ENCODE measurements at places on chromosomes 2 and 18. TPM values are rescaled to one million over a fixed set of nuclear protein-coding genes. Genes with fewer than 3 reads are reported as not detected.

SKOR2 gene
- total RNA-seq, result not detected

GDF7 gene
- total RNA-seq, result not detected

ABCG5 gene
- total RNA-seq, result not detected

- DNase-seq, result no peak
Observed at GRCh38 chr2:134087371-134087921, 166.4 kb upstream of the MGAT5 start.

- no peak for DNase-seq
Observed at GRCh38 chr18:12861637-12862036, 22.4 kb downstream of the PTPN2 start.

DNA sequence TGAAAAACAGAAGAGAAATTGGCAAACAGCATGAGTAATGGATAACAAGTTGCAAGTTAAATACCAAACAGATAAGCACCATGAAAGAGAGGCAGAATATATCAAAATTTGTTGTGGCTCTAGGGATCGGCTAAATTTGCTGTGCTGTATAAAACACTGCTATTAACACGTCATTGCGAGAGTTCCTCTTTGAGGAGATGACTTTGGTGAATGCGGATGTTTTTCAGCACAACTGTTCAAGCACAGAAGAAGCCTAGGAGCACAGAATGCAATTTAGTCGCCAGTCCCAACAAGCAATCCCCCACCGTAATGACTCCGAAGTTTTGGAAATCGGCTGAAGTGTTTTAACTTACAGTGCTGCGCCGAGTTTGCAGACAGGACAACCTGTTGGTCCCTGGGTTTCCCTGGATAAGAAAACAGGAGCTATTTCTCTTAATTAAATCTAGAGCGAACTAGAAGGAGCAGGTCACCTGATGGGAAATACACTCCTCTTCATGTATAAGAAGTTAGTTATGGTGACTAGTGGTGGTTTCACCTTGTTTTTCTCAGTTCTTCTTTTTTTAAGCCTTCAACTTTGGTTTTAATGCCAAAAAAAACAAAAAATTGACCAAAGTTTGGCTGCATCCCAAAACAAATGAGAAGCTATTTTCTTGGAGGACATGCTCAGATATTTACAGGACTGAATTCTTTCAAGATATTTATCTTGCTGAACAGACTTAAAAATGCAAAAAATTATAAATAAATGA, 454.1 kb upstream of the SALL3 start:
- no peak for DNase-seq

DNA sequence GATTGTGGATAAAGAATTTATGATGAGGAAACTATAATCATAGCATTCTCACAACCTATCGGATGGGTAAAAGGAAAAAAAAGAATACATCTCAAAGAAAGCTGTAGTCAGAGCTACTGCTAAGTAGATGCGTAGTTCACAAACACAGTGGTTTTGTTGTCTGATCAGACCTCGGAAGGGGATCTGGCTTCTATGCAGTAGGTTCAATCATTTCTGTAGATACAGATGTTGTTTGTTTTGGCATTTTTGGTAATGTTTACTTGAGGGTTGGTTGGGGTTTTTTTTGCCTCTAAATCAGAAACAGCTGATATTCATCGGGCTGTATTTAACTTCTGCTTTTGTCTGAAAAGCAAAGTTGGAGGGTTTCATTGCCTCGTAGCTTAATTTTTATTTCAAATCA, 42.1 kb downstream of the NPAS2 start:
- DNase-seq, result no peak

- DNase-seq, result no peak
Observed at GRCh38 chr2:85776672-85777071, 22.9 kb downstream of the ATOH8 start.

- DNase-seq, result no peak
Observed at GRCh38 chr2:67841711-67842110, 221.1 kb downstream of the C1D start.

DNA sequence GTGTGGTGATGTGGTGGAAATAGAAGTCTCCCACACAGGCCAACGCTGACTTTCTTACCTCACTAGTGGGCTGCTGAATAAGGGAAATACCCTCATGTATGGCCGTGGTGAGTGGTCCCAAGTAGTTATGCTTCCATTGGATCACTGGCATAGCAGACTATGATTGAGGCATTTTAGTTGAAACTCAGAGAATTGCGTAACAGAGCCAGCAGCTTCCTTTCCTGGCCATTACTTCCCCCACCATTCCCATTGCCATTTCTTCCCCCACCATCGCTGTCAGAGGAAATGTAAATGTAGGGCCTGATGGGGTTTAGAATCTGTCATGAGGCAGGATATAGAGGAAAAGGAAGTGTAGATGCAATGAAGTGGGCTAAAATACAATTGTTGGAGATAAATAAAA, 209.5 kb downstream of the KCNH7 start:
- DNase-seq, result no peak

TNFRSF11A gene
- 26.0 TPM for total RNA-seq

TMEM169 gene
- total RNA-seq, result 2.3 TPM

GRCh38 chr18:44968336-44968735, 287.6 kb downstream of the SETBP1 start:
- no peak for DNase-seq

GRCh38 chr18:12944709-12945108, 3.1 kb upstream of the SEH1L start:
- no peak for DNase-seq

DNA sequence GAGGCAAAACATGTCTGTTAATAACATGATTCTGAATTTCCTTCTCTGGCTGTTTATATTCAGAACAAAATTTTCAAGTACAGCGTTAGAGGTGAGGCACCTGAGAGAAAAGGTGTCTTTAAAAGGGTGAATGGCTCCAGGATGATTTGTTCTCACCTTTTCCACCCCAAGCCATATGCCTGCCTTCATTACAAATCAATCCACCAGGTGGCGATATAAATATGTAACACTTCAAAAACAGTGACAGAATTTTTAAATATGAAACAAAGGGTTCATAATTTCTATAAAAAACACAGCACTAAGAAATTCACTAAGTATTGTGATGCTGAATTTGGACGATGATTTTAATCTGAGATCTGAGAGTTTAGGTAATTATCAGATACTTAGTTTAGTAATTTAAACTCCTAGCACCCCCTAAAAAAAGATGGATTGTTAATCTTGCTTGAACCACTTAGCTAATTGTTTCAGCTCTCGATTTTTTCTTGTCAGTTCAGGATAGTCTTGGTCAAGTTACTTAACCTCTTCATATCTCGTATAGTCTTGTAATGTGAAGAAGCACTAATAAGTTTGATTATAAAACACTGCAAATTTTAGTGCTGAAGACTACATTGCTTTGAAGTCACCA, 528.8 kb downstream of the CPS1 start:
- DNase-seq, result no peak

DNA sequence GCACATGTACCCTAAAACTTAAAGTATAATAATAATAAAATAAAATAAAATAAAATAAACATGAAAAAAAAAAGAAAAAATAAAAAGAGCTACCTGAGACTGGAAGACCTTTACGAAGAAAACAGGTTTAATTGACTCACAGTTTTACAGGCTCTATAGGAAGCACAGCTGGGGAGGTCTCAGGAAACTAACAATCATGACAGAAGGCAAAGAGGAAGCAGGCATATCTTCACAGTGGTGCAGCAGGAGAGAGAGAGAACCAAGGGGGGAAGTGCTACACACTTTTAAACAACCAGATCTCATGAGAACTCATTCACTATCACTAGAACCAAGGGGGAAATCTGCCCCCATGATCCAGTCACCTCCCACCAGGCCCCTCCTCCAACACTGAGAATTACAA, 379.3 kb upstream of the VWC2L start:
- no peak for DNase-seq

GPAT2 gene
- 6.9 TPM for total RNA-seq

OR6B2 gene
- not detected for total RNA-seq

DUSP2 gene
- 42.5 TPM for total RNA-seq

RESP18 gene
- not detected for total RNA-seq

DNA sequence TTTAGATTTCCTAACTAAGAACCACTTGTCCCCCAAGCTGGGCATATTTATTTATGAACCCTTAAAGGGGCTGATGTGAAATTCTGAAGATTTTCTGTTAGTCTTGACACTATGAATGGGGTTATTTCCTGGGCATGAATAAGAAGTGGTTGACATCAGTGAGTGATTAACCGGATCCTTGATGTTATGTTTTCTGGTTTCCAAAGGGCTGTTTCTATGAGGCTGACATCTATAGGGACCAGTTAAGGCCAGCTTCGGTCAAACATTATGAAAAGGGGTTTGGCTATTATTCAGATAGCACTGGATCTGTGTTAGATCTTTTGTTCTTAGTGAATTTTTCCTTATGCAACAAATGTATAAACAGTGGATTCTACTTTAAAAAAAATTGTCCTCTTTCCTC, 443.7 kb upstream of the SPRED2 start:
- no peak for DNase-seq

DNA sequence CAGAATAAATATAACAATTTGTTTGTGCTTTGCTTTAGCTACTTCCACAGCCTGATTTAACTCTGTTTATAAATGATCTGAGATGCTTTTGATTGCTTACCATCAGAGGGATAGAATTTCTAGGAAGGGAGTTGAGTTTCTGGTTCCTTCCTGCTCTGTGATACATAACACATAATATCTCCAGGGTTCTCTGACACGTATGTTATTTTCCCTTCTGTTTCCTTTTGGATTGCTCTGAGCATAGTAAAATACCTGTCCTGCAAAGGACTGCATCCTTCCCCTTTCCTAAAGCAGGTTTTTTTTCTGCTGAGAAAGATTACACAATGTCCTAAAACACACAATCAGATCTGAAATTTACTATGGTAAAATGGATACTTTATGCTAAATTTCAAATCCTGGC, 76.1 kb downstream of the CABYR start:
- no peak for DNase-seq

FBXO48 gene
- 5.4 TPM for total RNA-seq

EPG5 gene
- 29.0 TPM for total RNA-seq

DNA sequence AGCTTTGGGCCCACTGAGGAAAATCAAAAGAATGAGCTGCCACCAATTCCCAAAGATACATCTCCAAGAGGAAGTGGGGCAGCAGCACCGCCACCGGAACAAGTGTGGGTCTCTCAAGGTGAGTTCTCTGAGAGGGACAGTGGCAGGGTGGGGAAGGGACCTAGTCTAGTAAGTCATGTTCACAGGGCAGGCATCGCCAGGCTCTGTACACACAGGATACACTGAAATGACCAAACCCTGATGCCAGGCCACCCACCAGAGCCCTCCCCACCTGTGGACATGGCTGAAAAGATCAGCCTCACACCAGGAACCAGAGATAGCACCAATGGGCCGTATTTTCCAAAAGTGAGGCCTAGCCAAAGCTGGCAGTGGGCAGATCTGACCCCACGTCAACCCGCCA, 108.2 kb upstream of the SMAD2 start:
- no peak for DNase-seq

- peak; percentile 64 for DNase-seq
Observed at GRCh38 chr2:46471-47345, at the start of gene FAM110C. Gene FAM110C (minus strand): TSS chr2:46505. CDS start chr2:46385, 120 bp downstream.

DNA sequence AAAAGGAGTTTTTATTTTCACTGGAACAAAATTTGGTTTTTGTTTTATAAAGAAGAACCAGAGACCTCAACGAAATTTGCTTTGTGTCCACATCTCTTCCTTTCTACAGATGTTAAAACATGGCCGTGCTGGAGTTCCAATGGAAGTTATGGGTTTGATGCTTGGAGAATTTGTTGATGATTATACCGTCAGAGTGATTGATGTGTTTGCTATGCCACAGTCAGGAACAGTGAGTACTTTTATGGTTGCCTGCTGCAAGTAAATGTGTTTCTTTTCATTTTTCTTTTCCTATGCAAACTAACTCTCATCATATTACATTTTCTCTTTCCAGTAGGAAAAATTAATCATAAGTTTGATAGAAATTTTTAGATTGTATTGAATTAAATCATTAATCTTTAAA, 48.4 kb upstream of the TBR1 start:
- DNase-seq, result no peak

FAP gene
- total RNA-seq, result not detected

PROKR1 gene
- total RNA-seq, result not detected

- peak; percentile 36 for DNase-seq
Observed at GRCh38 chr2:197804758-197805714, 643 bp downstream of the PLCL1 start.

GRCh38 chr2:54909001-54909400, 141.2 kb downstream of the RTN4 start:
- no peak for DNase-seq

DNA sequence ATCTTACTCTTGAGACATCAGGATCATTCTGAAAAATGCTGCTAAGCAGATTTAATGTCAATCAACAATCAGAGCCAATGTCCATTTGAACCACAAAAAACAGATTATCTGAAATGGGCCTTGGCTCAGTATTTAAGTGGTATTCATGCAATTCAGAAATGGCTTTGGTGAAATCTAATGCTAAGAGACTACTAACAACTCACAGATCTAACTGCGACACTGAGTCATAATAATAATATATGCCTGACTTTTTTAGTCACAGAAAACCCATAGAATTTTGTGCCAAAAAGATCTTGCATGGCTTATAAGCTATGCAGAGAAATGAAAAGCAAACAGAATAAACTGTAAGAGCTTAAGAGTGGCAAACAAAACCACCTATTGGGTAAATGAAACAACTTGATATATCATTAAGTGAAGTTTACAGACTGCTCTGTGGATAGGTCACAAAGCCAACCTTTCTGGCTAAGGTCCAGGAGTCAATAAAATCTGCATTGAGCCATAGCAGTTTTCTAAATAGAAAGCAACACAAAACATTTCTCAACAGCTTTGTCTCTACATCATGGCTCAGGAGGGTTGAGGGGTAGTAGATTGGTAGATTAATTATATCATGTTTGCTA, 234.3 kb downstream of the LRATD1 start:
- DNase-seq, result no peak

HOXD13 gene
- not detected for total RNA-seq

DNA sequence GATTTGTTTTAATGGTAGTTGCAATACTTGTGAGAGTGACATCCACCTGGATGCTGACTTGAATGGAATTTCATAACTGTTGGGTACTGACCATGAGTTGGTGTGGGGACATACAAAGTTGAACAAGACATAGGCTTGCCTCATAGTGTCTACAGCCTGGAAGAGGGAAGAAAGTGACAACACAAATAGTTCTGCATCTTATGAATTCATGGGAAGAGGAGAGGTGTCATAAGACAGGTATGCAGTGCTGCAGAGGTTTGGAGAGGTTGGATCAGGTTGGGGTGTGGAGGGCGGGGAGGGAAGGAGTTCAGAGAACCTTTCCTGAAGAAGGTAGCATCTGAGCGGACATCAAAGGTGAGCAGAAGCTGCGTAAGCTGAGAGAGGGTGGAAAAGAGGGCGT, 44.0 kb downstream of the HRH4 start:
- no peak for DNase-seq

- DNase-seq, result no peak
Observed at GRCh38 chr18:76385681-76385975, 109.4 kb downstream of the ZNF516 start.

DNA sequence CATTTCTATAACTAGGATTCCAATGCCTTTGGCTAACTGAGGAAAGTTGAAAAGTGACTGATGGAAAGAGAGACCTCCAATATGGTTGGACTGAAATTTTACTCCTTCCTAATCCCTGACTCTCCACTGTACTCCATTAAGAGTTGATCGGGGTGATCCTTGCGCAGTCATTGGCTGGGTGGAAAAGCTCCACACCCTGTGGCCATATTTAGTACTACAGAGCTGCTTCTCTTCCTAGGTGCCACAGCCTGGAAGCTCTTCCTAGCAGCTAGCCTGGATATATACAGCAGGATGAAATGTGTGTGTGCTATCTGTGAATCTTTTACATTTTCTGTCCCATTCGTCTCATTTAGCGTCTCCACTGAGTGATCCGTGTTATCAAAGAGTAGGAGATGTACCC, 71.2 kb downstream of the MEP1B start:
- no peak for DNase-seq

- DNase-seq, result no peak
Observed at GRCh38 chr2:223576873-223577272, 25.3 kb downstream of the SCG2 start.

PRSS56 gene
- total RNA-seq, result not detected
